Lung (tissue), 17 donors: ENCODE measurements at places on chromosomes 11 and 22.

DNA sequence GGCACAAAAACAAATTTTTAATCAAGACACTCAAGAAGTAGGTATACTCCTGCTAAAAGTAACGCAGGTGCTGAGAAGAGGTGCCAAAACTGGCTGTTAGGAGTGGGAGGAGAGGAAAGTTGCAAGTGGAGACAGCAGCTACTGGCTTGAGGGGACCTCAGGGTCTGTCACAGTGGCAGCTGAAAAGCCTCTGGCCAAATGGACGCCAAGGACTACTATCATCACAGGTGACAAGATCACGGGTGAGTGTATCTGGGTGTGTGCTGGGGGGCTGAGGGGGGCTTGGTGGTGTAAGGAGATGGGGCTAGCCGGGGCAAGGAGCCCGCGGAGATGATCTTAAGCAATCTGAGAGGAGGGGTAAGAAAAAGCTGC lies 687 bp downstream of the ZNF202 start:
- peak; percentile 16 for DNase-seq

GRCh38 chr11:122733318-122733717 lies 77.8 kb downstream of the UBASH3B start:
- peak; percentile 54 for DNase-seq

- peak; percentile 22 for DNase-seq
These were observed 321.9 kb downstream of the MIAT start for GRCh38 chr22:26979294-26979693.

DNA sequence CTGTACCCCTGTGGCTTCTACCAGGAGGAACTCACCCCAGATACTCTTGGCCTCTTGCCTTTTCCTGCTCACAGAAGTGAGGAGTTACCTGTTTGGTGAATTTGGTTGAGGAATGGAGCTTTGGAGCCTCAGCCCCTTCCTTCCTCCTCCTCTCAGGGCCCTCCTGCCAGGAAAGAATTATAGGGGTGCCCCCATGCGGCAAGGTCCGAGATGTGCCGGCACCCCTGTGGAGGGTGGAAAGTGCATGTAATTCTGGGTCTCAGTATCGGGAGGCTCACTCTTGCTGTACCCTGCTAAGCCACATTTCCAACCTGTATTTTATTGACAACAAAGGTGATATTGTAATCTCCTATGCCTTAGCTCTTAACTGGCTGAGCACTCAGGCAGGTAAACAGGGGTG lies 13.7 kb upstream of the IGSF22 start:
- no peak for DNase-seq

- DNase-seq = no peak
These were observed 1.2 kb downstream of the SIK3 start for GRCh38 chr11:117097014-117097388.

DNA sequence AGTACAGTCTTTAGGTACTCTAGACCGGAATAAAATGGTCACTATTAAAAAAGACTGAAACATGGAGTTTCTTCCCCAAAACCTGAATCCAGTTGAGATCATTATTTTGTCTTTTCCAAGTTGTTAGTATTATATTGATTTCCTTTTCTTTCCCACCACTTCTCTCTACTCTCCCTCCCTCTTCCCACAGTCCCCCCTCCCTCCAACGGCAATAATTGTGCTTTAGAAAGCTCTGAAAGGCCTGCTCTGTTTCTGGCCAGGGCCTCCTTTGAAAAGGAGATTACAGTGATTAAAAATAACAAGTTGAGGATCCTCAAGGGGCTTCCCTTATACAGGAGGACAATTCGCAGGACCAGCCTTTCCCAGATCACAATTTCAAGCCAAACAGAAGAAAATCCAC lies 3.5 kb downstream of the SPON1 start:
- DNase-seq = no peak

GRCh38 chr22:46124383-46125144 lies 25.8 kb upstream of the PPARA start:
- DNase-seq = no peak
